Thoracic aorta (tissue), 2 donors: ENCODE measurements at places on chromosomes 6 and 20.

GRCh38 chr6:16760516-16761470 is at the start of gene ATXN1:
ATXN1 (minus strand) TSS chr6:16761460.
- peak within 1 kb of the TSS; percentile 98 for H3K27ac ChIP-seq
- H3K4me1 ChIP-seq = peaks cover 27% of the 10 kb centered on the region
- DNase-seq = no peak
- no peaks in the 10 kb centered on the region for H3K27me3 ChIP-seq
- no peaks in the 10 kb centered on the region for H3K36me3 ChIP-seq
- peak within 1 kb of the TSS; percentile 82 for H3K4me3 ChIP-seq

DNA sequence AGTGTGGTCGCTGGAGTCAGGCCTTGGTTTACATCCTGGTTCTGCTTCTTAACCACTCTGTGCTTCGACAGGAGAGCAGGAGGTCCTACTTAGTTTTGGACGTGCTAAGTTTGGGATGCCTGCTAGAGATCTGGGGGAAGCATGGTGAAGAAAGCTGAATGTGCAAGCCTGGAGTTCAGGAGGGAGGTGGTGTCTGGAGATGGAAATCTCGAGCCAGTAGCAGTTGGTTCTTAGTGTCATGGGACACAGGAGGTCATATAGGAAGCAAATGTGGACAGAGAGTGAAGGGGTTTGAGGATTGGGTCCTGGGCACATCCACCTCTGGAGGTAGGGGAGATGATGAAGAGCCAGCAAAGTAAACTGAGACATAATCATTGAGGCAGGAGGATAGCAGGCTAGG is 131.4 kb downstream of the SYCP2 start:
- DNase-seq = no peak
- H3K4me3 ChIP-seq = no peak overlapping the region
- H3K36me3 ChIP-seq = no peaks in the 10 kb centered on the region
- no peak overlapping the region for H3K27ac ChIP-seq
- H3K4me1 ChIP-seq = no peaks in the 10 kb centered on the region

GRCh38 chr6:2764610-2765165 is 505 bp upstream of the WRNIP1 start:
- DNase-seq = no peak
- H3K4me3 ChIP-seq = peak overlapping the region; percentile 66
- peak overlapping the region; percentile 89 for H3K27ac ChIP-seq
- H3K36me3 ChIP-seq = no peaks in the 10 kb centered on the region
- H3K27me3 ChIP-seq = no peaks in the 10 kb centered on the region
- peaks cover 16% of the 10 kb centered on the region for H3K4me1 ChIP-seq

DNA sequence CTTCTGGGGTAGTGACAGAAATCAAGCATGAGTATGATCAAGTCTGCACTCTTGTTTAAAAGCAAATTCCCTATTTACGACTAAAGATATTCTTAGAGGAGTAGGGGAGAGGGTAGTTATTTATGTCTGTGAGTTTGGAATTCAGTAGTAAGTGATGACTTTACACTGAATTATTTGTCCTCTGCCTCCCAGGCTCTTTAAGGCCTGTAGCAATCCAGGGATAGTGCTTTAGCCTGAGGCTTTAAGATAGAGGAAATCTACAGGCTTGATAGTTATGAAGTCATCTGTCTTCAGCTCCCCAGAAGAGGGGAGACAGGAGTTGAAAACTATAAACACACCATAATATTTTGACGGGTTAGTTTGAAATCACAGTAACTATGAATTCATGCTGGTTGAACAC is 664.5 kb downstream of the EPM2A start:
- H3K27ac ChIP-seq = no peak overlapping the region
- H3K4me1 ChIP-seq = no peaks in the 10 kb centered on the region
- no peaks in the 10 kb centered on the region for H3K36me3 ChIP-seq
- DNase-seq = no peak

- no peak for DNase-seq
- no peaks in the 10 kb centered on the region for H3K27me3 ChIP-seq
- no peak overlapping the region for H3K27ac ChIP-seq
- H3K4me1 ChIP-seq = peaks cover 15% of the 10 kb centered on the region
Observed at GRCh38 chr6:14638906-14639761, 521.6 kb downstream of the CD83 start.

DNA sequence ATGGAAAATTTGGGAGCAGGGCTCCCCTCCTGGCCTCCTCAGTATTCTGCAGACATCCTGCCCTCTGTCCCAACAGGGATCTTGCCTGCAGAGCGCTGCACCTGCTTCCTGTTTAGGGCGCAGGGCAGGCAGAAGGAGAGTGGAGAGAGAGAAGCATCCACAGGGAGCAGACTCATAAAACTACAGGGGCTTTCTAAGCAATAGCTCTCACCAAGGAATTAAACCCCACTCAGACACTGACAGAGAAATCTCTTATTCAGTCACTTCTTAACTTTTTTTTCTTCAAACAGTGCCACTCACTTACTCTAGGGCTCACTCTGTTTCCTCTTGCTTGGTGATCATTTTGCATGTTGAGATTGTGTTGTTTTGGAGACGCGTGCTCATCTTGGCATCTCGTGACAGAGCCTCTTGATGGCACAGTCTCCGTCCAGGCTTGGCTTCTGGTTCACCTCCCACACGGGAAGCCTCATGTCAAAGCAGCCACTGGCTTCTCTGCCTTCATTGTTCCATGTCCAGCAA is 153.1 kb upstream of the INSM1 start:
- H3K4me1 ChIP-seq = no peaks in the 10 kb centered on the region
- H3K27ac ChIP-seq = no peak overlapping the region
- H3K36me3 ChIP-seq = no peaks in the 10 kb centered on the region
- DNase-seq = no peak
- H3K27me3 ChIP-seq = no peaks in the 10 kb centered on the region
- no peak overlapping the region for H3K4me3 ChIP-seq

GRCh38 chr6:43738877-43739641 is 31.0 kb upstream of the VEGFA start:
- no peak overlapping the region for H3K27ac ChIP-seq
- no peak for DNase-seq
- H3K27me3 ChIP-seq = no peaks in the 10 kb centered on the region
- H3K36me3 ChIP-seq = no peaks in the 10 kb centered on the region

- no peak for DNase-seq
- no peak overlapping the region for H3K27ac ChIP-seq
- no peaks in the 10 kb centered on the region for H3K36me3 ChIP-seq
- H3K4me3 ChIP-seq = no peak overlapping the region
- H3K27me3 ChIP-seq = no peaks in the 10 kb centered on the region
Observed at GRCh38 chr20:5781798-5782750, 31.9 kb downstream of the SHLD1 start.

GRCh38 chr6:110527516-110527915 is 51.1 kb upstream of the SLC22A16 start:
- no peak overlapping the region for H3K27ac ChIP-seq
- peaks cover 15% of the 10 kb centered on the region for H3K4me1 ChIP-seq
- no peak for DNase-seq
- no peaks in the 10 kb centered on the region for H3K27me3 ChIP-seq
- H3K36me3 ChIP-seq = no peaks in the 10 kb centered on the region

DNA sequence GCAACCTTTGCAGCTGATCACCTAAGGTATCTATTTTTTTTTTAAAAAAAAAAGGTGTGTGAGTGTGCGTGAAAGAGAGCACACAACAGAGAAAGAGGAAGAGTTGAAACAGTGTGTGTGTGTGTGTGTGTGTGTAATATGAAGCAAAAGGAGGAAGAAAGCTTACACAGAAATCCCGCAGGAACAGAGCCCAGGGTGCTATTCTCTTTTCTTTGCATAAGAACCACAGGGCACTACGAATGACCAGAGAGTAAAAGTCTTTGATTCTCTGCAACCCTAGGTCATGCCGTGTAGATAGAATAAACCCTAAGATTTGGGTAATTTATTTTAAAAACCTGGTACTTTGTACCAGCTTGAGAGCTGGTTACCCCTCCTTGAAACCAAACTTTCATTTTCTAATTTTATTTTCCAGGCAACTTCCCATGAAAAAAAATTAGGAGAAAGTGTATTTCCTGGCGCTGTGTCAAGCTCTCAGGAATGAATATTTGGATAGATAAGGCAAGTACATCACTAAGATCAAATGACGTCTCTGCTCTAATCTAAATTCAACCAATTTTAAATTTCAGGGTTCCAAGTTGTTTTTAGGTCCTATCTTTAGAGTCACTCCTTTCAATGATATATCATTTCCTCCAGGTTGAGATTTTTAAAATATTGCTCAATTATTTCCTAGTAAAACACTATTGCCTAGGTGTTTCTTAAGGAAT is 47.9 kb upstream of the ID4 start:
- H3K27ac ChIP-seq = peak overlapping the region; percentile 59
- H3K27me3 ChIP-seq = no peaks in the 10 kb centered on the region
- peak overlapping the region; percentile 24 for H3K4me3 ChIP-seq
- no peak for DNase-seq
- H3K4me1 ChIP-seq = peaks cover 21% of the 10 kb centered on the region

GRCh38 chr20:5822569-5822968 is 72.4 kb downstream of the SHLD1 start:
- H3K4me1 ChIP-seq = peaks cover 5% of the 10 kb centered on the region
- no peaks in the 10 kb centered on the region for H3K36me3 ChIP-seq
- no peaks in the 10 kb centered on the region for H3K27me3 ChIP-seq

GRCh38 chr6:35230950-35231349 is 17.2 kb downstream of the SCUBE3 start:
- peak; percentile 26 for DNase-seq
- H3K4me1 ChIP-seq = peaks cover 11% of the 10 kb centered on the region
- H3K27ac ChIP-seq = peak overlapping the region; percentile 75
- no peaks in the 10 kb centered on the region for H3K27me3 ChIP-seq
- peaks cover 21% of the 10 kb centered on the region for H3K36me3 ChIP-seq
- H3K4me3 ChIP-seq = no peak overlapping the region

- H3K27me3 ChIP-seq = no peaks in the 10 kb centered on the region
- H3K4me1 ChIP-seq = no peaks in the 10 kb centered on the region
- peak overlapping the region; percentile 18 for H3K27ac ChIP-seq
- DNase-seq = no peak
Observed at GRCh38 chr6:25984265-25984664, 21.7 kb downstream of the TRIM38 start.

DNA sequence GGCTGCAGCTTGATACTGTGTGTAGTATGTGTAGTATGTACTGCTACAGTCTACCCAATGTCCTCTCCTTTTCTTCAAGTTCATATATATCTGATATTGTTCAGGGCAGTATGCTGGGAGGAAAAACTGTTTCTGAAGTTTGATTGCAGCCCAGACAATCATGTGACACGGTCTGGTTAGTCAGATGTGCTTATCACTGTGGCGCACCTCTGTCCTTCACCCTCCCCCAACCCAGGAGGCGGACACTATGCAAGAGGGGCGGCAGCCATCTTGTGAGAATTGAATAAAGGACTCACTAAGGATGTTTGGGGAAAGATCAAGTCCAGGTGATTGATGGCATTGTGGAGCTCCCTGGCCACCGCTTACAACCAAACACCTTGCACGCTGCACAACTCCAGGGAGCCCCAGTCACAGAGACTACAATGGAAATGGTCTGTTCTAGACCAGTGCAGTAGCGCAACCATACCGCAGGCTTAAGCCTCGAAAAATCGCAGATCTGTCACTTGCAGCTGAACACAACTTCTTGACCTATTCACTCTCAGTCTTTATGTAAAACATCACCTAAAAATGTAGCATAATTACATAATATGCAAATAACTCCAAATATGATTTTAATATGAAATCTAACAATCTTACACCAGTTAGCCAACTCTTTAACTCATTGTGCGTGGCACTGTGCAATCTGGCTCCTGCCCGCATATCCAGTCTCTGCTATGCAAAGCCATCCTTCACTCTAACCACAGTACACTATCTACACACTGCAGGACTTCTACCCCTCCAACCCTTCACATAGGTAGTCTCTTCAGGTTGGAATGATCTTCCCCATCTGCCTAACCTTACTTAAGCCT is 79.3 kb downstream of the VGLL2 start:
- H3K4me1 ChIP-seq = no peaks in the 10 kb centered on the region
- no peak overlapping the region for H3K4me3 ChIP-seq
- no peaks in the 10 kb centered on the region for H3K36me3 ChIP-seq
- DNase-seq = no peak
- H3K27me3 ChIP-seq = no peaks in the 10 kb centered on the region
- no peak overlapping the region for H3K27ac ChIP-seq

- no peak for DNase-seq
- H3K4me3 ChIP-seq = no peak overlapping the region
- no peak overlapping the region for H3K27ac ChIP-seq
- no peaks in the 10 kb centered on the region for H3K27me3 ChIP-seq
- no peaks in the 10 kb centered on the region for H3K4me1 ChIP-seq
Observed at GRCh38 chr6:814378-815347, 121.7 kb upstream of the EXOC2 start.

DNA sequence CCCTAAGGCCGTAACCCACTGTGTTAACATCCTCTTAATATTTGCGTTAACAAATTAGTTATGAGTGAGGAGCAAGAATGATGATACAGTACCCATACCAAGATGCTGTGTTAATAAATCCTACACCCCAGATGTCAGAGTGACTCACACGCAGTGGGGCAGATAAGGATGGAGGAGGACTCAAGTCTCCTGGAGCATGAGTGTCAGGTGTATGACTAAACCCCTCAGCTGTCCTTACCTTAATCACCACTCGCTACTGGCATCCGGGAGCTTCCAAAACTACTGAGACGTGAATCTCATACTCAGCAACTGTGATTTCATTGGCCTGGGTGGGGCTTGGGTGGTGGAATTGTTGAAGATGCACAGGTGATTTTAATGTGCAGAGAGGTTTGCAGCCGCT is 131.3 kb upstream of the MTHFD1L start:
- no peak for DNase-seq
- H3K27me3 ChIP-seq = no peaks in the 10 kb centered on the region
- H3K4me1 ChIP-seq = no peaks in the 10 kb centered on the region

DNA sequence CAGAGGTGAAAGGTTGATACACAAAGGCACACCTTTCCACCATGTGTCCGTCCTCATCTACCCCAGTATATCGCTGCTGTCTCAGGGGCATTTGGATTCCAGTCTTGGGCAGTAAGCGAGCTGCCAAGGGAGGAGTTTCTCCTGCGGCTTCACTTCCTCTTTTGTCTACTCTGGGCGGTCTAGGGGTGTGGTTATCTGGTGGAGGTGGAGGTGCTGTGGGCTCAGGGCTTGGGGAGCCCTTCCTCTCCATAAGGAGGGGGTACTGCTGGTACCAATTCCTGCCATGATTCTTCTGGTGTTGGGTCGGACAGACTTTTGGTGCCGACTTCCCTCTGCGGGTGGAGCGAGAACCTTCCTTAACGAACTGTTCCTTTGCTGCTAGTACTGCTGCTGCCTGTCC is 31.9 kb upstream of the FABP7 start:
- H3K4me1 ChIP-seq = no peaks in the 10 kb centered on the region
- no peaks in the 10 kb centered on the region for H3K27me3 ChIP-seq
- H3K4me3 ChIP-seq = no peak overlapping the region
- DNase-seq = no peak
- H3K36me3 ChIP-seq = no peaks in the 10 kb centered on the region

GRCh38 chr6:128713461-128713860 is 169.5 kb upstream of the LAMA2 start:
- no peaks in the 10 kb centered on the region for H3K4me1 ChIP-seq
- no peaks in the 10 kb centered on the region for H3K36me3 ChIP-seq
- no peak overlapping the region for H3K27ac ChIP-seq
- DNase-seq = no peak
- no peak overlapping the region for H3K4me3 ChIP-seq
- no peaks in the 10 kb centered on the region for H3K27me3 ChIP-seq

GRCh38 chr20:21364413-21364812 is 32.9 kb downstream of the NKX2-4 start:
- H3K4me3 ChIP-seq = no peak overlapping the region
- no peak overlapping the region for H3K27ac ChIP-seq
- DNase-seq = no peak
- no peaks in the 10 kb centered on the region for H3K27me3 ChIP-seq
- H3K36me3 ChIP-seq = peaks cover 41% of the 10 kb centered on the region

- no peaks in the 10 kb centered on the region for H3K36me3 ChIP-seq
- no peak overlapping the region for H3K4me3 ChIP-seq
- H3K27me3 ChIP-seq = no peaks in the 10 kb centered on the region
- H3K4me1 ChIP-seq = no peaks in the 10 kb centered on the region
- no peak for DNase-seq
- no peak overlapping the region for H3K27ac ChIP-seq
Observed at GRCh38 chr6:145863366-145863765, 48.8 kb upstream of the FBXO30 start.
